Vagina (tissue), 2 donors: ENCODE measurements at places on chromosomes 1 and 21.

DNA sequence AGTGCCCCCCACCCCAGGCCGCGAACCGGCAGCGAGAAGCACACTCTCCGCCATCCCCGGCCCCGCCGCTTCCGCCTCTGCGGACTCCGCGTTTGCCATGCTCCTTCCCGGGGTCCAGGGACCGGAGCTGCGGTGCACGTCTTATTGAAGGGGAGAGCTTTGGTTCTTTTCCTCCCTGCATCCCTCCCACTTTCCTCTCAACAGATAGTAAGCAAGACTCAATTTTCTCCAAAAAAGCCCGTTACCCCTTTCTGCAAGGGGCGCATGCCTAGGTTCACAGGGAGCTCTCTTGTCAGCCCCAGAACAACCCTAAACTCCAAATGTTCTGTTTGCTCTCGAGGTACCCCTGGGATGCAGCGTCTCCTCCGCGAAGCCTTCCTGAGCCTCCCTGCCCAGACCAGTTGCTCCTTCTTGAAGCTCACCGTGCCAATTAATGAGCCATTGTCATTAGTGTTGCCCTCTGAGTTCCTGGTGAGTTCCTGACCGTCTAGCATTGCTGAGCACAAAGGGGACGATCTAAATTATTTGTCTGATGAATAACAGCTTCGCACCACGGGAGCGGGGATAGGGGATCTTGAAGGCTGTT, 8.1 kb downstream of the FOXD3 start:
- no peak for DNase-seq

DNA sequence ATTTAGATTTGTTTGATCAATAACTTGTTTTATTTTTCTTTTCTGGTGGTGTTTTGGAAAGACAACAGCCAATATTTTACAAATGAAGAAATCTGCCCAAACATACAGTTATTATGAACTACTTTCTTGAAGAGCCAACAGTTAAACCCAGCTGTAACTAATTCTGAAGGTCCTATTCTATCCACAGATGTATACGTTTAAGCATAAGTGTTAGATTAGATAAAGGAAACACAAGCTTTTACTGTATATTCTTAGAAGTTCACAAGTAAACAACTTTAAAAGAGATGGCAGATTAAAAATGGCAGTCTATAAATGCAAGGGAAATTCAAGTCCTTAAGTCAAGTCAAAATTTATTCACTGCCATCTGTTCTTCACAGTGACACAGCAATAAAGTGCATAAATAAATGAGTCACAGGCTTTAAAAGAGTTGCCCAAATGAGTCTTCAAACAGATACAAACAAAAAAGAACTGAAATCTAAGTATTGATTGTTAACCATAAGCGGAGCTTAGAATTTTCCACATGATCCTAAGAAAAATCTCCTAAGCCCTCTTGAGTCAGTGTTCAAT, 49.9 kb upstream of the KCNH1 start:
- DNase-seq = no peak

- DNase-seq = no peak
Observed at GRCh38 chr21:44523567-44524413, 16.2 kb downstream of the KRTAP10-1 start.

DNA sequence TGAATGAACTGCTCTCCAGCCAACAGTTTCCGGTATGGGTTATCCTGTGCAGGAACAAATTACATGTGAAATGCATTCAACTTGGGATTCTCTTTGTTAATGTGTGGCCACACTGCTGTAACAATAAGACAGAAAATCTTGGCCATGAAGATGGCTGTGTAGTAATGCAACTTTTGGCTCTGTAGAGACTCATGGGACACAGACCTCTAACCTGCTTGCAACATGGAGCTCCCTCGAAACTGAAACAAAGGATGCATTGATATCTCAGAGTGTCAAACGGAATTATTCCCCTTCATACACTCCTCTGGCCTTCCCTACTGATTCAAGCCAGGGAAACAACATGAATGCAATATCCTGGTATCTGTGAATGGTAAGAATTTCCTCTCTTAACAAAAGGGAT, 559.3 kb upstream of the ZRANB2 start:
- no peak for DNase-seq

DNA sequence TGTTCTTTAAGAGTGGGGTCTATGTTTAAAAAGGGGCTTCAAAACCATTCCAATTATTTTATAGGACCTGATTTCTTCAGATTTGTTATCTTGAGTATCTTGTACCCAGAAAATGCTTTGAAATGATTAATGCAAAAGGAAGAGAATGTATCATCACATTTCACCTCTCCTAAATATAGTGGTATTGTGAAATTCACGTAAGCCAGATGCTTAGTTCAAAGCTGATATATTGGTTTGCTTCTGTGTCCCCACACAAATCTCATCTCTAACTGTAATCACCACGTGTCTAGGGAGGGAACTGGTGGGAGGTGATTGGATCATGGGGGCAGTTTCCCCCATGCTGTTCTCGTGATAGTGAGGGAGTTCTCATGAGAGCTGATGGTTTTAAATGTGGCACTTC, 8.5 kb downstream of the SOAT1 start:
- no peak for DNase-seq

DNA sequence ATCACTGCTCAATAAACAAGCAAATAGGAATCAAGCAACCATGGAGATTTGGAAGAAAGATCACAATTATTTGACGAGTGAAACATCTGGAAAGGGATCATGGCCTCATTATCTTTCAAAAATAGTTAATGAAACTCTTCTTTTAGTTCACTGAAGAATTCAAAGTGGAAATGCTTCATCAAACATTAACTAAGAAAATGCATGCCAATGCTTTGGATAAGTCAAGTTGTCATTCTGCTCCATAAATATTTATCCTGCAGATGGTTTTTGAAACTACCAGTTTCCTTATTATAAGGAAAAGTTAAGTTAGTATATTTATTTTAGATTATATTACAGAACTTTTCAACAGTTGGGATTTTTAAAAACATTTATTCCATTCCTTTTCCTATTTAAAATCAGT, 206.5 kb upstream of the ADGRL2 start:
- no peak for DNase-seq

DNA sequence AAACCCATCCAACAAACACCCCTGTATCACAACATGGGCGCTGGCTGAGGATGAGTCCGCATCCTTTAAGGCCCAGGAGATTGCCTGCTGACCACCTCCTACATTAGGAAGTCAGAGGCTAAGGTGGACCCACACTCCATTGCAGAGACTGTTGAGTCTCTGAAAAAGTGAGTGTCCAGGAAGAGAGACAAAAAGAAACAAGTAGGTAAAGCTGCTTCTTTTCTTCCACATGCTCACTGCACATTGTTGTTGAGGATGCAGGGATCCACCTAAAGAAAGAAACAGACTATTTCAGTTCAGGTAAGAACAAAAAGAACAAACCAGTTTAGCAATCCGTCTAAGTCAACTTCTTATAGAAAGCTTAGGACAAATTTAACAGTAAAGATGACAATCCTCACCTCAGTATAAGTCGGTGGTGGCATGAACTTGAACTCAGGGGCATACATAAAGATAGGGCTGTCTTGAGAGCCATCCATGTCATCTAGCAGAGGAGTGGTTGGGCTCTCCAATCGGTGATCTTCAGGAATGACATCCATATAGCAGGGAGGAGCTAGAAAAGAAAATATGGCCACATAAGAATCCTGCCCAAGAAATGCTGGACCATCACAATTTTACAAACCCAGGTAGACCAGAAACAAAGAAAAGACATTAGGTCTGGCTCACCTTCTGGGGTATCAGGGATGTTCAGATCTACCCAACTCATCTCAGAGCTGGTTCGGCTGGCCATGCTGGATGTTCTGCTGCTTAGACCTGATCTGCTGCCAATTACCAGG, 2.6 kb downstream of the TXNIP start:
- no peak for DNase-seq

DNA sequence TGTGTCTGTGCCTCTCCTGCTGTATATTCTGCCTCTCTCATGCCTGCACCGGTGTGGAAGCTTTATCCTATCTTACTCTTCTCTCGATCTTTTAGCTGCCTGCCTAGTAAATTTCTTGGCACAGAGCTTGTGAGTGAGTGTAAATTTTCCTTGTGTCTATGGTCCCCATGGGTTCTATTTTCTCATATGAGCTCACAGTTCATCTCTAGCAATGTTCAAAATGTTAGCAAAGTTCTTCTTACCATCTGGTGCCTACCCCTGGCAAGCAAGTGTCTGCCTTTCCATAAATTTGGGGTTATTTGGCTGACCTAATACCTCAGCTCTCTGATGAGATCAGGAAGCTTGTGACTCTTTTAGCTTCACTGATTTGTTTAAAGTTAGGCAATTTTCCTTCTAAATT, 572.1 kb upstream of the BRINP3 start:
- no peak for DNase-seq

- no peak for DNase-seq
Observed at GRCh38 chr1:44489481-44489880, 84.4 kb downstream of the RNF220 start.

GRCh38 chr1:113759333-113760101, at the start of gene PHTF1:
Gene PHTF1, minus strand, starts transcription at chr1:113759486. Its CDS starts 783 bp downstream, at chr1:113758703.
- no peak for DNase-seq

- no peak for DNase-seq
Observed at GRCh38 chr1:65440322-65440900, 19.9 kb downstream of the LEPR start.

DNA sequence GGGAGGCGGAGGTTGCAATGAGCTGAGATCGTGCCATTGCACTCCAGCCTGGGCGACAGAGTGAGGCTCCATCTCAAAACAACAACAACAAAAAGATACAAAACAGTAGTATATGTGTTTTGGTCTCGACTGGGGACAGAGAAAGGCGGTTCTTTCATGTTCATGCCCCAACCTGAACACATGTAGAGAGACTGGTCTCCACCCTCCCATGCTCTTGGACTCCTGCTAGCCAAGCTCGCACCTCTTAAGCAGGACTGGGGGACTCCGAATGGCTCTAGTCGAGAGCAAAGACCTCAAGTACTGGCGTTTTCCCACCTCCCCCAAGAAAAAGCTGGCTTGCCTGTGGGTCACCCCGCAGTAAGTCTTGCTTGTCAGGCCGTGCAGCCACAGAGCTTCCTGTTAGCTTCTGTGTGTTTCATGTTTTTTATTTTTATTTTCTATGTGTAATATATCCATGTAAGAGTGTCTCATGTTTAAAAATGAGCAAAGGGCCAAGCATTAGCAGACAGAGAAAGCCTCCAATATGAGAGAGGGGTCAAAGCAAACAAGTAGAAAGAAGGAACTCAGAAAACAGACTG, 91.6 kb downstream of the SCCPDH start:
- no peak for DNase-seq

DNA sequence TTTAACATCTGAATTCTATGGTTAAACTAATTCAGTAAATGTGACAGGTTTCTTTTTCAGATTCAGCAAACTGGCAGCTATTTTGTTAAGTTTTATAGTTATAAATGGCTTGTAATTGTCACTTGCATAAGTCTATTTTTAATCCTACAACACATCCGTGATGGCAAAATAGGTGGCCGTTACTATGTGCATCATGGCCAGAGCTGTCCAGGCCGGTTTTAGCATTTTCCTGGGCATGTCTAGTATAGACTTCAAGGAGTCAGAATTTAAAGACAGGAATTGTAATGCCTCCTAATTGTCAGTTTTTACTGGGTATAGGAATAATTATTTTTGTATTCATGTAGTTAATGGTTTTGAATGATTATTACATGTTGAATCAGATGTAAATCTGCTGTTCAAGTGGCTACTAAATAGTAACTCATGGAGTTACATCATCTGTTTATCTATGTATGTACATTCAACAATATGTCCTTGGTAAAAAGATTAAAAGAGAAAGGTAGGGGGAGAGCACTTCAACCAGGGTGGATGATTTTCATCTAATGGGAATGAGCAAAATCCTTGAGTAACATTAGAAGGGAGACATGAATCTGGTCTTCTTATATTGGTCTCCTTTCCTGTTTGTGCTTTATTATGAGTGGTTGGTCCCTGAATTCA, 3.2 kb upstream of the B3GALT2 start:
- DNase-seq = no peak

DNA sequence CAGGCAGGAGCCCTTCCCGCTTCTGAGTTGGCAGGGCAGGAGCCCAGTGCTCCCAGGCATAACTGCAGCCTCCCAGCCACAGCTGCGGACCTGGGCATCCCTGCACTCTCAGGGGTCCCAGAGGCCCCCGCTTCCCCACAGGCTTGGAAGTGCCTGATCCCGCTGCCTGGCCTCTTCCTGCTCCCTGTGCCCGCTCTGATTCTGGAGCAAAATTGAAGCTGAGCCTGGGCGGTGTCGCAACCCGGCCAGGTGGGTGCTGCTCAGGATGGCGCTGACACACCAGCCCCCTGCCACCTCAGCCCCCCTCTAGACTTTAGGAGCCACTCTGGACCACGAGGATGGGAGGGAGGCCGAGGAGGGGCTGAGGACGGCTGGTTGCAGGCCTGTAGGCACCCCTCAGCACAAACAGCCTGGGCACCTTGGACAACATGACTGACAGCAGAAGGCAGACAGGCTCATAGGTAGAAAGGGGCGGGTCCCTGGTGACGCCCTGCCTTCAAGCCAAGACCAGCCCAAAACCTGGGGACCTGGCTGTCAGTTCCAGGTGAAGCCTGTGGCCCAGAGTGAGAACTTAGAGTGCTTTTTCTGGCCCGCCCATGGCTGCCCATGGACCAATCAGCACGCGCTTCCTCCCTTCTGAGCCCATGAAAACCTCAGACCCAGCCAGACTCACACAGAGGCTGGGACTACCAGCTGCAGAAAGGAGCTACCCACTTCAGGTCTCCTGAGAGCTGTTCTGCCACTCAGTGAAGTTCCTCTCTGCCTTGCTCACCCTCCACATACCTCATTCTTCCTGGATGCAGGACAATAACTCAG, 7.2 kb downstream of the HLCS start:
- no peak for DNase-seq

- DNase-seq = no peak
Observed at GRCh38 chr1:165686121-165686970, 12.0 kb downstream of the ALDH9A1 start.

GRCh38 chr1:33599516-33600115, 127.2 kb downstream of the ZSCAN20 start:
- no peak for DNase-seq

GRCh38 chr1:156247460-156248322, at the start of gene PAQR6:
Gene PAQR6, minus strand, starts transcription at chr1:156248056. Its CDS starts 1,325 bp downstream, at chr1:156246731.
- DNase-seq = no peak

GRCh38 chr1:157136133-157136532, 2.1 kb downstream of the ETV3 start:
- no peak for DNase-seq

DNA sequence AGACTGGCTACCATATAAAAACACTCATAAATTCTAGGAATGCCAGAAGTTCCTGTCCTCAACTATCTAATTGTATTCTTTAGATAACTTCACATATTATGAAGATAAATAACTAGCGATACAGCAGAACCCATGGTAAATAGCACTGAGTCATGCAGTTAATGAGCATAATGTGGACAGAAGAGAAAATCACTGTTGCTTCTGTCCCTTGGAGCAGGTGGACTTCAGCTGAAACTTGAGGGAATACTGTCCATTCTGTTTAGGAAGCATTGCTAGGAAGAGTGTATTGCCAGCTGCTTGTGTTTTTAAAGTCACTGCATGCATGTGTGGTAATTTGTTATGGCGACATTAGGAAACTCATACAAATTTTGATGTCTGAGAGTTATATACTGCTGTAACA, 854.4 kb downstream of the LTN1 start:
- no peak for DNase-seq

- DNase-seq = no peak
Observed at GRCh38 chr1:7348580-7348979, 422.5 kb upstream of the VAMP3 start.
